ENCODE measurements at places on chromosomes 16 and 17. TPM values are rescaled to one million over a fixed set of nuclear protein-coding genes. Genes with fewer than 3 reads are reported as not detected.

The TP53TG3C gene
- not detected for total RNA-seq

The CRYM gene
- 7.5 TPM for total RNA-seq

The TCAP gene
- 0.16 TPM for total RNA-seq

The SLX1B gene
- 48.1 TPM for total RNA-seq

The HOXB6 gene
- total RNA-seq, result 14.5 TPM

The TBC1D3B gene
- total RNA-seq, result 1.8 TPM

The HOXB7 gene
- total RNA-seq, result 12.1 TPM

The PLLP gene
- total RNA-seq, result 9.6 TPM

The SSTR5 gene
- total RNA-seq, result not detected

The TMIGD1 gene
- not detected for total RNA-seq

The DCAKD gene
- total RNA-seq, result 77.6 TPM

The IQCK gene
- total RNA-seq, result 11.7 TPM

The NOTUM gene
- total RNA-seq, result 0.38 TPM

The FBXW10B gene
- total RNA-seq, result not detected

The C16orf54 gene
- not detected for total RNA-seq

The ATAD5 gene
- 0.38 TPM for total RNA-seq

The NPW gene
- 4.4 TPM for total RNA-seq

The TBC1D3L gene
- 3.9 TPM for total RNA-seq

The HS3ST2 gene
- not detected for total RNA-seq

The ZFPM1 gene
- total RNA-seq, result 4.2 TPM

The ABCC3 gene
- total RNA-seq, result 61.5 TPM

The ADAD2 gene
- 0.13 TPM for total RNA-seq

The CSH2 gene
- not detected for total RNA-seq

The C1QTNF8 gene
- not detected for total RNA-seq

The CD300LB gene
- not detected for total RNA-seq

The KRTAP4-3 gene
- total RNA-seq, result not detected

Measured in mesangial cell (primary cell).